ENCODE measurements at places on chromosomes 11 and 22.

DNA sequence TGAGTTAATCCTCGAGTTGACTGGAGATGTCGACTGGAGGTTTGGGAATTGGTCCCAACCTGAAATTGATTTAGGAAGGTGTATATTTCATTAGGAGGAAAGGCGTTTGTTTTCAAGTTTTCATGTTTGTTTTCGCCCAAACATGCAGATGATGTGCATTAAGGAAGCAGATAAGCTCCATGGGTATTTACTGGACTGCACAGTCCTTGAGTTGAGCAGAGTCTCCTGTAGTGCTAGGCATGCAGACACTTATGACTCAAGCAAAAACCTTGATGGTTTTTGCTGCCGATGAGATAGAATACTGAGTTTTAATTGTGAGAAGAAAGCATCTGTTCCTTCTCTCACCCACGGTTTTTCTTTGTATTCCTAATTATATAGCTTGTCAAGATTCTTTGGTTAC, 27.9 kb downstream of the CABIN1 start:
- no peak for DNase-seq

- DNase-seq: no peak
Measured at GRCh38 chr11:1341928-1342524, 32.6 kb upstream of the TOLLIP start.

DNA sequence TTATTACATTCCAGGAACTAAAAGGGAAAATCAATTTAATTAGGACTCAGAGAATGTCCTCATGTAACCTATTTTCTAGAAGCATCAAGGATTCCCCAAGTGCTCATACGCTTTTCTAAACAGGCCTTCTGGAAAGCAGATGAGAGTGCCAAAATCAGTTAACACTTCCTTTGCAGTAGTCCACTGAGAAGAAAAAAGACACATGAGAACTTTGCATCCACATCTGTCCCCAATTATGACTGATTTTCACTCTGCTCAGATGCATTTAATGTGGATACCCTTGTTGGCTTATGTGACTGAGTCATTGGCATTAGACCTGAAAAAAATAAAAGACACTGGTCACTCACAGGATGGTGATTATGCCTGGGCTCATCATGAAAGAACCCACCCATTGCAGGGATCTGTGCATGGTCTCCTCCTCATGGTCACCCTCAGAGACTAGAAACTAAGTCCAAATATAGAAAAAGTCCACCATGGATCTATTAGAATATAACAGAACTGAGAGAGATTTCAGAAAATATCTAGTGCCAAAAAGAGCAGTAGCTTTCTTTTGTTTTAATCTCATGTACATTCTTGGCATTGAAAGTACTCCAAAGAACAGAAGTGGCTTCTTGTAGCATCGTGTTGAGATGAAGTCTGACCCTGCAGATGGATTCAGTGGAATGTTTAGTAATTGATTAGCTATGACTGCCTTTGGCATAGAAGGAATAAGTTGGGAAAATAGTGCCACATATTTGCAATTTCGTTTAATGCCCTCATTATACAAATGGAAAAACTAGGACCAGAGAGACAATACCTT, 48.8 kb upstream of the FIBIN start:
- no peak for DNase-seq

DNA sequence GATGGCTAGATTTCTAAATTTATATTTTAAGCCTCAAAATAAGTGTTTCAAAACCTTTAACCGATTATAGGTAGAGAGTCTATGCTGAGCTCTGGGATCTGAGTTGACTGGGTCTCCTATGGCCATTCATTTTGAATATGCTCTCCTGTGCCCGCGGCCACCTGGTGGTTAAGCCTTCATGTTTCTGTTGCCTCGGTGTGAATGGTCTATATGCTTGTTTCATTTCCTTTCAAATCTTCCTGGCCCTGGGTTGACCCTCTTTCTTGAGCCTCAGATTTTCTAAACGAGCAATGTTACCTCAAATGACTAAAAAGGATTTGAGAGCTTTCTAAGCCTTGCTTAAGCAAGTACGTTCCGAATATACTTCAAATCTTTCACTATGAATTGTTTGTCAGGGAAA, 789.4 kb upstream of the KIRREL3 start:
- DNase-seq: peak; percentile 32

DNA sequence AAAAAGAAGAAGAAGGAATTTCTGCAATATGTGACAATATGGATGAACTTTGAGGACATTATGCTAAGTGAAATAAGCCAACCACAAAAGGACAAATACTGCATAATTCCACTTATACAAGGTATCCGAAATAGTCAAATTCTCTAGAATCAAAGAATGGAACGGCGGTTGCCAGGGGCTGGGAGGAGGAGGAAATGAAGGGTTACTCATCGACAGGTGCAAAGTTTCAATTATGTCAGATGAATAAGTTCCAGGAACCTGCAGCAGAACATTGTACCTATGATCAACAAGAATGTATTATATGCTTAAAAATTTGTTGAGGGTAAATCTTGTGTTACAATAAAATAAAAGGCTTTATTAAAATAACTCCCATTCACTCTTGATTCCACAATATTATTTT, 49.0 kb downstream of the SC5D start:
- DNase-seq: no peak

DNA sequence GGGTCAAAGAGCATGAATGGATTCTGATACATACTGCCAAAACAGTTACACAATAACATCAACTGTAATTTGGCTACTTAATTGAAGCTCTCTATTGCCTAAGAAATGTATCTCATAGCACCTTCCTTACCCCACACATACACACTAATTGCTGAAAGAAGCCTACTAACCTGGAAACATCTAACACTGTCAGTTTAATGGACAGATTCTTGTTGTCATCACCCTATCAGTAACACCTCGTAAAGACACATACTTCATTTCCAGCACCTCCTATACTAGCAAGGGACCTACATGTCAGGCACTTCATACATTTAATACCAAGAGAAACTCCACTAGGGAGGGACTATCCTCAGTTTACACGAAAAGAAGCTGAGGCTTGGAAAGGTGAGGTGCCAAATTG, 9.9 kb downstream of the NAP1L4 start:
- no peak for DNase-seq

DNA sequence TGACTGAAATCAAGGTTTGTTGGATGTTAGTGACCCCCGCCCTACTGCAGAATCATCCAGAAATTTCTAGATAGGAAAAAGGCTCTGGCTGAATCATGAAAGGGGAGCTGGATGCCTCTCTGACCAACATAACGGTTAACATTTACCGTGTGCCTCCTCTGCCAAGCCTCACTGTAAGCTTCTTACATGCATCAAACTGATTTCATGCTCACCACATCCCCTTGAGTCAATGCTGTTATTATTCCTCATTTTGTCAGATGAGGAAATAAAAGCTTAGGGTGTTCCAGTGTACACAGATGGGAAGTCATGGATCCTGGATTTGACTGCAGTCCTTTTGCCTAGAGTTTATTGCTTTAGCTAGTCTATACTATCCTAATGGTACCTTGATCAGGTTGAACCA, 5.9 kb upstream of the HMOX1 start:
- no peak for DNase-seq

DNA sequence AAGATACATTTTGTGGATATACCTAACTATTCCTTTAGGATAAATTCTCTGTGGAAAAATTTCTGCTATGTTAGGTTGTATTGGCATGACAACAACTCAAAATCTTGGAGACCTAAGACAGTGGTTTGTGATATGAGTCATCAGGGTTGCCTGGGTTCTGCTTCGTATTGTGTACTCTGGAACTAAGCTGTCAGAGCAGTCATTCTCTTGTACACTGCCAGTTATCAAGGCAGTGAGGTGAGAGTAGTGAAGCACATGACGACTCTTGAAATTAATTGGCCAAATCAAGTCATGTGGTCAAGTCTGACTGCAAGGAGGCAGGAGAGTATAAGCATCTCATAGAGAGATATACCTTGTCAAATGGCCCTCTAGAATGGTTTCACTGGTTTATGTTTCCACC, 104.4 kb downstream of the FANCF start:
- DNase-seq: no peak

DNA sequence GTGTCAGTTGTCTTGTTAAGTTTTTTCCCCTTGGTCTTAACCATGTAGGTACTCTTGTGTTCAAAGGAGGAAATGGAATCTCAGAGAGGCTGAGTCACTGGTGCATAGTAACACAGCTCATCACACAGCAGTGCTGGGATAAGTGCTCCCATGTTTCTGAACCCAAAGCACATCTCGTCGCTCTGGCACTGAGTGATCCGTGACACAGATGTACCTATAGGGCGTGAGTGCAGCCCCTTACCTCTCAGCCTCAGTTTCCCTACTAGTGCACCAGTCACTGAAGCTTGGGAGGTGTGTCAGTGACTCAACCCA, 234.0 kb downstream of the ST3GAL4 start:
- no peak for DNase-seq

GRCh38 chr11:88193278-88193677, 18.0 kb upstream of the RAB38 start:
- no peak for DNase-seq

DNA sequence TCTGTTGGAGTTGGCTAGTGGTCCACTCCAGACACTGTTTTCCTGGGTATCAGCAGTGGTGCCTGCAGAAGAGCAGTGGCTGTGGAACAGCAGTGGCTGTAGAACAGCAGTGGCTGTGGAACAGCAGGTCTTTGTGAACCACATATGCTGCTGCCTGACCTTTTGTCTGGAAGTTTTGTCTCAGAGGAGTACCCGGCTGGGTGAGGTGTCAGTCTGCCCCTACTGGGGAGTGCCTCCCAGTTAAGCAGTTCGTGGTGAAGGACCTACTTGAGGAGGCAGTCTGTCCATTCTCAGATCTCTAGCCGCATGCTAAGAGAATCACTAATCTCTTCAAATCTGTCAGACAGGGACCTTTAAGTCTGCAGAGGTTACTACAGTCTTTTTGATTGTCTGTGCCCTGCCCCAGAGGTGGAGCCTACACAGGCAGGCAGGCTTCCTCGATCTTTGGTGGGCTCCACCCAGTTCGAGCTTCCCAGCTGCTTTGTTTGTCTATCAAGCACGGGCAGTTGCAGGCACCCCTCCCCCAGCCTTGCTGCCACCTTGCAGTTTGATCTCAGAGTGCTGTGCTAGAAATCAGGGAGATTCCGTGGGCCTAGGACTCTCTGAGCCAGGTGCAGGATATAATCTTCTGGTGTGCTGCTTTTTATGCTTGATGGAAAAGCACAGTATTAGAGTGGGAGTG, 89.1 kb upstream of the TRIM48 start:
- DNase-seq: no peak

DNA sequence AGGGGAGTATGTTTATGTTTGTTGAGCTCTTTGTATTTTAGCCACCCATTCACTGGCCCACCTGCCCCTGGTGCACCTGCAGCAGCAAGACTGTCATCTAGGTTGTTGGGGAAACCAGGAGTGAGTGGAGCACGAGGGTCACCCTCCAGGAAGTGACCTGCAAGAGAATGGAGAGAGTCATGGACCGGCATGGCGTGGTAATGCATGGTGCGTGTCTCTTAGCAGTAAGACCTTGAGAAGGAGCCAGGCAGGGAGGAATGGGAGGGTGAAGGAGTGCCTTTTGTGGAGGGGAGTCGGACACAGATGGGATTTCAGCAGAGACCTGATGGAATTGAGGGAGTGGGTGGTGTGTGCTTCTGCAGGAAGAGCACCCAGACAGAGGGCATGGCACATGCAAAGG, 37.9 kb downstream of the KCNQ1 start:
- no peak for DNase-seq

- no peak for DNase-seq
Measured at GRCh38 chr11:40100162-40100553, 1359.3 kb downstream of the LRRC4C start.

DNA sequence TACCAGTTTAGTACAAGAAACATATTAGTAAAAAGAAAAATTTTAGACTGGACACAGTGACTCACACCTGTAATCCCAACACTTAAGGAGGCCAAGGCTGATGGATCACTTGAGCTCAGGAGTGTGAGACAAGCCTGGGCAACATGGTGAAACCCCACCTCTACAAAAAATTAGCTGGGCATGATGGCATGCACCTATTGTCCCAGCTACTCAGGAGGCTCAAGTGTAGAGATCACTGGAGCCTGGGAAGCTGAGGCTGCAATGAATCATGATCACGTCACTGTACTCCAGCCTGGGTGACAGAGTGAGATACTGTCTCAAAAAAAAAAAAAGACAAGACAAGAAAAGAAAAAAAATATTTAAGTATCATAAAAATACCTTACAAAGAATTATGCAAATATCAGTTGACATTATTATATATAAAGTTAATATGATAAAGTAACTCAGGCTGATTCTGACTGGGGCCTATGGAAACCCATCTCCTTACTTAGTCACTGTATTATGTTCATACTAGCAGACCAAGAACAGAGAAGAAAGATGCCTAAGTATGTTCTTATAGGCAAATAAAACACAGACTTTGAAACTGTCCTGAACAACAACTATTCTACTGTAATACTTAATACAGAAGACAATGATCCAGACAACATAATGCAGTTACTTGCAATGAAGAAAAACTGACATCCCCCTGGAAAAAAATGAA, 27.3 kb downstream of the FAM168A start:
- no peak for DNase-seq

DNA sequence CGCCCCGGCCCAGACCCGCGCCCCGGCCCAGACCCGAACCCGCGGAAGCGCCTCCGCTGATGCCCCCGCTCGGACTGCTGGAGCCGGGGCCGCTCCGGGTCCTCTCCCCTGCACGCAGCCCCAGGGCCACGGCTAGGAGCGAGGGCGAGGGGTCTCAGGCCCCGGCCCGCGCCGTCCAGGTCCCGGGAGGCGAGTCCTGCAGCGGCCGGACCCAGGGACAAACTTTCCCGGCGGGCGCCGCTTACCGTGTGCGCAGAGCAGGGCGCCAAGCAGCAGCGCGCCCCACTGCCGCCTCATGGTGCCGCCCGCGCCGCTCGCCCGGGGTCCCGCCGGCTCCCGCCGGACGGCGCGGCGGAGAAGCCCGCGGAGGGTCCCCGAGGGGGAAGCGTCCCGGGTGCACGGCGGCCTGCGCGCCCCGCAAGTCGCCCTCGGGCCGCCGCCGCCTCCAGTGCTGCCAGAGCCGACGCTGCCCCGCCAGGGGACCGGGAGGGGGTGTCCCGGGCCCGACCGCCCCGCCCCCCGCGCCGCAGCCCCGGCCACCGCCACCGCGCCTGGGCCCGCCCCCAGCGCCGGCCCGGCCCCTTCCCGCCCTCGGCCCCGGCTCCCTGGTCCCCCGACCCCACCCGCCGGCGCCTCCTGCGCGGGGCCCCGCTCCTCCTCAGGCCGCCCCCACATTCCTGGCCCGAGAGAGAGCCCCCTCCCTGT, at the start of gene LRP4:
Gene LRP4, minus strand, starts transcription at position 468 of the 705 bp plus-strand sequence. Its CDS starts 171 bp downstream, at position 297.
- DNase-seq: peak; percentile 86

GRCh38 chr11:9550191-9550628, 23.3 kb upstream of the WEE1 start:
- DNase-seq: no peak

GRCh38 chr22:29658176-29658575, 54.7 kb downstream of the NF2 start:
- DNase-seq: no peak

DNA sequence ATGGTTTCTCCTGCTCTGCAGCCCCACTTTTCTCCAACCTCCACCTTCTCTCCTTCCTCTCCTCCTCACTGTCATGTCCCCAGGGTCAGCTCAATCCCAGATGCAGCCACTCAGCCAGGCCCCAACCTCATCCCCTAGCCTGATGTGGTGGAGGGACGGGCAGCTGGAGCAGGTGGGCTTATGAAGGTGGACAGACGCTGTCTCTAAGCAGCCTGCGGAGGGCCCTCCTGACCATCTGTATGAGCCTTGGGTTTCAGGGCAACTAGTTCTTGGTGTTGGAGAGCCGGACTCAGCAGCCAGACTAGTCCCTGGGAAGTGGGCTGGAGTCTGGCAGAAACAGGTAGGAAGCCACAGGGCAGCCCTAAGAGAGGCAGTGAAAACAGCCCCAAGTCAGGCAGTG, 18.1 kb downstream of the CRYBB2 start:
- no peak for DNase-seq
